ENCODE measurements at places on chromosomes 13 and 19.

- peak; percentile 62 for DNase-seq
These were observed 12.4 kb downstream of the NOSIP start for GRCh38 chr19:49567861-49568441.

DNA sequence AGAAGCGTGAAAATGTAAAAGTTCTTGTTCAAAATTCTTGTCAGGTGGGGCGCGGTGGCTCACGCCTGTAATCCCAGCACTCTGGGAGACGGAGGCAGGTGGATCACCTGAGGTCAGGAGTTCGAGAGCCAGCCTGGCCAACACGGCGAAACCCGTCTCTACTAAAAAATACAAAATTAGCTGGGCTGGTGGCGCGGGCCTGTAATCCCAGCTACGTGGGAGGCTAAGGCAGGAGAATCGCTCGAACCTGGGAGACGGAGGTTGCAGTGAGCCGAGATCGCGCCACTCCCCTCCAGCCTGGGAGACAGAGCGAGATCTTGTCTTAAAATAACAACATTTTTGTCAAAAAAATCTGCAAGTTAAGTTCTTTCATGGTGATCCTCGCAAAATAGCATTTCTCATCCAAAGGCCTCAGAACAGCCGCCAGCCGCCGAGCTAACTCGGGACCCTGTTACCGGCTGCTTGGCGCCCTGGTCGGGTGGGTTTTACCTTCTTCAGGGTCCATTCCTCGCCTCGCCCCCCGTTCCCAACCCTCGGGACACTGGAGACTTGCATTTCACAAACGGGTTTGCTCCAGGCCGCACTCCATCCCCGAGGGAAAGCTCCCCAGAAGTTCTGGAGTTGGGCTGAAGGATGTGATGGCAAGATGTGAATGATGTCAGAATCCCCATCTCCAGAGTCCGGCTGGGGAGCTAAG lies 1.6 kb downstream of the LATS2 start:
- DNase-seq = no peak

- no peak for DNase-seq
These were observed 8.4 kb upstream of the LRG1 start for GRCh38 chr19:4548238-4548584.

DNA sequence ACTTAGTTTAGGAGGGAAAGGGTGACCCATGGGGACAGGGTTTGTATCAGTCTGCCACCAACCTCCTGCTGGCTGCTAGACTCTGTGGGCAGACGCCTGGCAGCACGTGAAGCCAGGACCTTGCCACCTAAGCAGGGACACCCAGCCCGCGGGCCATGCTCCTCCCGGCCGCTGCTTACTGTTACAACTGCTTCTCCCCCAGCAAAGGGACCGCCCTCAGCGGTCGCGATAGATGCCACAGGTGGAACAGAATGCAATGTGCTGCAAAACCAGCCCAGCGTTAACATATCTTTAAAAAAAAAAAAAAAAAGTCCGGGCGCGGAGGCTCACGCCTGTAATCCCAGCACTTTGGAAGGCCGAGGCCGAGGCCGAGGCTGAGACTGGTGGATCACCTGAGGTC lies 1.9 kb upstream of the RHPN2 start:
- DNase-seq = no peak

DNA sequence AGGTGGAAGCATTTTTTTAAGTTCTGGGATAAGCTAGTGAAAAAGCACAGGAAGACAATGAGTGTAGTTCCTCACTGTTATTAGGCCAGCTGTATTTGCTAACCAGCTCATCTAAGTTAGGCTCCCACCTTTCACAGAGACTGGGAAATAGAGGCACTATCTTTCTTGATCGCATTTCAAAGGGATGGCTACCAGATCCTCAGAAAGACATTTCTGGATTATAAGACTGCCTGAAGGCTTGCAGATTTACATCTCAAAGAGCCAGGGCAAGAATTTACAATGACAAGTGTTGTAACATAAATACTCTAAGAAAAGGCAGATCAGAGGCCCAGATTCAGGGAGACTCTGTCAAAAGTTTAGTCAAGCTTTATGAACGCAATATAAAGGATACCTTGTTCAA lies 1005.5 kb downstream of the PCDH9 start:
- no peak for DNase-seq

DNA sequence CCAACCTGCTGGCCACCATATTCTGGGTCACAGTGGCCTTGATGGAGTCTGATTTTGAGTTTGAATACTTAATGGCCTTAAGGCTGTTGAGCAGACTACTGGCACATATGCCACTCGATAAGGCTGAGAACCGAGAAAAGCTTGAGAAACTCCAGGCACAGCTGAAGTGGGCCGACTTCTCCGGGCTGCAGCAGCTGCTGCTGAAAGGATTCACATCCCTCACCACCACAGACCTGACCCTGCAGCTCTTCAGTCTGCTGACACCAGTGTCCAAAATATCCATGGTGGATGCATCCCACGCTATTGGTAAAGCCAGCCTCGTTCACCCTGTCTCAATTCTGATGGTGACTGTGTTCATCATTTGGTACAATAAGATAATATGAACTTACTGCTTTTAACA lies 77.5 kb downstream of the ZAR1L start:
- DNase-seq = no peak

- DNase-seq = no peak
These were observed 15.3 kb upstream of the ARHGEF18 start for GRCh38 chr19:7333198-7334118.

Data from activated CD8-positive, alpha-beta memory T cell treated with anti-CD3 and anti-CD28 coated beads for 1 hour (primary cell).